ENCODE measurements at places on chromosomes 1 and 21. TPM values are rescaled to one million over a fixed set of nuclear protein-coding genes. Genes with fewer than 3 reads are reported as not detected.

DNA sequence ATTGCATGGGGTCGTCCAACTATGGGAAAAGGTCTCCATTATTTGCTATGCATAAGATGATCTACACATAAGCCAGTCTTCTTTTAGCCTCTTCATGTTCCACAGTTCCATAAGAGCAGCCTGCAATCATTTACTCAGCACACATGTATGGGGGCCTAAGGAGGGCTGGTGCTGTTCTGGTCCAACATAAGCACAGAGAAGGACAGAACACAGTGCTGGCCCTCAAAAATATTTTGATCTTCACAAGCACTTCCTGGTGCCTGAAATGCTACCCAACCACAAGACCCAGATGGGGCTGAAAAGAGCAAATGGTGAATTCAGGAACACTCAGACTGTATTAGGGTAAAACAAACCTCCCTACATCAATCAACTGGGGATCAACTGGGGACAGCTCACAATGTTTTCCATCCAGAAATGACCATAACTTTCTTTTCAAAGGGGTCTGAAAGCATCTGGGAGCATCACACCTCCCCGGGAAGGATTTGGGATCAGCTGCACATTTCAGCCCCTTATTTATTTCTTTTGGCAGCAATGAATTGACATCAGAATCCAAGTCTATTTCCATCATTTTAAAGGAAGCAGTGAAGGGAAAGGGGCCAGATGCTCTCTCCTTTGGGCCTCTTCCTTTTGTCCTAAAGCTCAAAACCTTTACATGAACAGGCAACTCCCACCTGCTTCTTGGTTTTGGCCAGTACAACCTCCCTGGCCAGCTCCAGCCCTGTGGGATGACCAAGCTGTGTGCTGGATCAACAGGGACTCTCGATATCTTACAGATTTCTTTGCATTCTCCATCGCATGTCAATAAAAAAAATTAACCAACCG is 45.7 kb downstream of the KCNN3 start:
- ATAC-seq: no peak

- ATAC-seq: no peak
These were observed 127.3 kb downstream of the TBX19 start for GRCh38 chr1:168407832-168408538.

DNA sequence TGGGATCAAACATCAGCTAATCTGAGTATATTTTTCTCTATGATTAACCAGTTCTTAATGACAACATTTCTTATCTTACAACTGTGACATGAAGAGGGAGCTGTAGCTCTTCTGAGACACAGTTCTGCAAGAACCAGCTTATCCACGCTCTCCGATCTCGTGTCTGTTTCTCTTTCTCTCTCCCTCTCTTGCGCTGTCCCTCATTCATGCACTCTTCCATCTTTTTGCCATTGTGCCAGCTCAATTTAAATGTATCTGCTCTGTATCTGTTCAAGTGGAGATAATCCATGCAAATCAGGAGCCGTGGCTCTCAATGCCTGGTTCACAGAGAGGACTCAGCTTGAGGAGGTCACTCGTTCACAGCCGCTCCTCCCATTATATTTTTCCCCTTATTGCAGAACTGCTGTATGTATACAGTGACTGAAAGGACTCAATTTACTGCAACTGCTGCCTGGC is 494.7 kb upstream of the ADGRL2 start:
- peak; percentile 72 for ATAC-seq

The SNRNP40 gene
- 39.1 TPM for total RNA-seq

DNA sequence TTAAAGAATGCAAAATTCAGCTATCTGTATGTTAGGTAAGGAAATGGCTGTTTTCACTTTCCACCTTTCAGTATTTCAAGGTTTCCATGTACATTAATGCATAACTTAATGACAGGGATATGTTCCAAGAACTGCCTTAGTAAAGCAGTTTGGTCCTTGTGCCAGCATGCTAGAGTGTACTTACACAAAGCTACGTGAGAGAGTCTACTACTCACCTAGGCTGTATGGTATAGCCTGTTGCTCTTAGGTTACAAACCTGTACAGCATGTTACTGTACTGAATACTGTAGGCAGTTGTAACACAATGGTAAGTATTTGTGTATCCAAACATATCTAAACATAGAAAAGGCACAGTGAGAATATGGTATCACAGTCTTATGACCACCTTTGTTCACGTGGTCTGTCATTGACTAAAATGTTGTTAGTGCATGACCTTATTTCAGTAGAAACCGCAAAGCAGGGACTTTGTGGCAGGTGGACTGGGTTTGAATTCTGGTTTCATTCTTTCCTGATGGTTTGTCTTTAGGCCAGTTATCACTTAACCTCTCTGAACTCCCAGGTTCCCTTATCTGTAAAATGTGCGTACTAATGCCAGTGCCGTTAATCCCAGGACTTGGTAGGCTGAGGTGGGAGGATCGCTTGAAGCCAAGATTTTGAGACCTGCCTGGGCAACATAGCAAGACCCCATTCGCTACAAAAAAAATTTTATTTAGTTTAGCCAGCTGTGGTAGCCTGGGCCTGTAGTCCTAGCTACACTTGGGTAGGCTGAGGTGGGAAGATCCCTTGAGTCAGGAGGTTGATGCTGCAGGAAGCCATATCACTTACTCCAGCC is 4.9 kb downstream of the SMYD2 start:
- no peak for ATAC-seq

DNA sequence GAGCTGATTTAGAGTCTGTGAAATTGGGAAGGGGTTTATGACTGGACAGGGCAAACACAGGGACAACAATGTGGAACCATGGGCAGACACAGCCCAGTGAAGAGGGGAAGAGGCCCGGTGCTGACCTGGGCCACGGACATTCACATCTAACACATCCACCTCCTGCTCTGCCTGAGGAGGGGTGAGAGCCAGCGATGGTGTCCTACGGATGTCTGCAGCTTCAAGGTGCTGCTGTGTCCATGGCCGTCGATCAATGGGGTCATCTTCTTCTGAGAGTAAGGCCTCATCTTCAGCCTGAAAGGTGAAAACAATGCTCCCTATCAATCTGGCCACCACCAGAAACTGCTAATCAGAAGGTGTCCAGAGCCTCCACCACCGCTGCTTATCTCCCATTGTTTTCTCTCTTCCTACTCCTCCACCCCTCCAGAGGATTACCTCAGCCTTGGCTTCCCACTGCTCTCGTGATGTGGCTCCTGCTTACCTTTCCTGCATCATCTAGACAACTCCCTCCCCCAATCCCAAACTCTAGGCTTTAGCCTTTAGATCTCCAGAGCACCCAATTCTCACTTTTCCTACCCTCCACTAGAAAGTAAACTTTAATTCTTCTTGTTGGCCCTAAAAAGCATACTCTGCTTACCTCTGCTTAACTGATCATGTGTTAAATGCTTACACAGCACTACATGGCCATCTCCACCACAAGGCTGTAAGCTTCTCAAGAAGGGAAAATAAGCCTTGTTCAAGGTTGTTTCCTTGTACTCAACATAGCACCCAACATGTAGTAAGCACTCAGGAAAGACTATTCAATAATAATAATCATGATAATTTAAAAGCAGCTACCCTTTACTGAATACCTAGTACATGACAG is 24.0 kb upstream of the ADAM30 start:
- ATAC-seq: no peak

DNA sequence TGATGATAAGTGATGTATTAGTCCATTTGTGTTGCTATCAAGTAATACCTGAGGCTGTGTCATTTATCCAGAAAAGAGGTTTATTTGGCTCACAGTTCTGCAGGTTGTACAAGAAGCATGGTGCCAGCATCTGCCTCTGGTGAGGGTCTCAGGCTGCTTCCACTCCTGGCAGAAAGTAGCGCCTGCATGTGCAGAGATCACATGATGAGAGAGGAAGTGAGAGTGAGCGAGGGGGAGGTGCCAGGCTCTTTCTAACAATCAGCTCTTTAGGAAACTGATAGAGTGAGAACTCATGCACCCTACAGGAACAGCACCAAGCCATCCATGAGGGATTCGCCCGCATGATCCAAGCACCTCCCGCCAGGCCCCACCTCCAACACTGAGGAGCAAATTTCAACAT is 2.2 kb upstream of the FHAD1 start:
- no peak for ATAC-seq

The CD247 gene
- total RNA-seq: 0.45 TPM

The AMPD1 gene
- not detected for total RNA-seq

DNA sequence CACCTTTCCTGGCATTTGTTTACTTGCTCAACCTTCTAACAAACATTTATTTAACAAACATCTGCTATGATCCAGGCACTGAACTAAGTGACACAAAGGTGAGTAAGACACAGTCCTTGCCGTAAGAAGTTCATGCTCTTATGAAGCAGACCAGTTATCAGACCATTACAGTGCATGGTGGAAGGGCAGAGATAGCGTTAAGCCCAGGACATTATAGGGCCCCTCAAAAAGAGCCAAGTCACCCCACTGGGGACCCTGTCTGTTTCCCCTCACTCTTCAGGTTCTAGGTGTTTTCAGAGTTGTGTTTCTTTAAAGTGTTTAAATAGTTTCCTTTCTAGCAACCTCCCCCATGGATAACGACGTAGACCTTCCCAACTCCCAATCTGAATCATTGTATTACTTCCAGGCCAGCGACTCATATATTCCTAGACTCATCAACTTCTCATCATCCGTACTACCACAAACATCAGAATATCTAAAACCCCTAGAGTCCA is 39.3 kb downstream of the TCP10L start:
- ATAC-seq: no peak

Data from gastroesophageal sphincter (tissue), 4 donors.